ENCODE measurements at places on chromosomes 5 and 9.

DNA sequence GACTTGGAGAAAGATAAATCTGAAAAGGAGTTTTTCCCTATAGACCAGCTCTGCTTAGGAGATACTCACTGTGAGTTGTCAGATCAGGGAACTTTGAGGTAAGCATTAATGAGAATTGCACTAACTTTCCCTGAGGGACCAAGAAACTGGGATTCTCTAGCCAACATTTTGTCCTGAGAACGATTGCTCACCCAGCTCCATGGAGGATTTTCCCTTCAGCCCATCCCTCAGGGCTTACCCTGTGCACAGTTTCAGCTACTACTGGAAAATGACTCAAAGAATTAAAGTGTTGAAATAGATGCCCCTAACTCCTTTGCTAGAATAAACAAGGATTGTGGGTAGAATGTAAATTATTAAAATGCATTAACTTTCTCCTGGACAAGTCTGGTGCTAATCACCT lies 237.2 kb upstream of the IL12B start:
- DNase-seq = no peak

DNA sequence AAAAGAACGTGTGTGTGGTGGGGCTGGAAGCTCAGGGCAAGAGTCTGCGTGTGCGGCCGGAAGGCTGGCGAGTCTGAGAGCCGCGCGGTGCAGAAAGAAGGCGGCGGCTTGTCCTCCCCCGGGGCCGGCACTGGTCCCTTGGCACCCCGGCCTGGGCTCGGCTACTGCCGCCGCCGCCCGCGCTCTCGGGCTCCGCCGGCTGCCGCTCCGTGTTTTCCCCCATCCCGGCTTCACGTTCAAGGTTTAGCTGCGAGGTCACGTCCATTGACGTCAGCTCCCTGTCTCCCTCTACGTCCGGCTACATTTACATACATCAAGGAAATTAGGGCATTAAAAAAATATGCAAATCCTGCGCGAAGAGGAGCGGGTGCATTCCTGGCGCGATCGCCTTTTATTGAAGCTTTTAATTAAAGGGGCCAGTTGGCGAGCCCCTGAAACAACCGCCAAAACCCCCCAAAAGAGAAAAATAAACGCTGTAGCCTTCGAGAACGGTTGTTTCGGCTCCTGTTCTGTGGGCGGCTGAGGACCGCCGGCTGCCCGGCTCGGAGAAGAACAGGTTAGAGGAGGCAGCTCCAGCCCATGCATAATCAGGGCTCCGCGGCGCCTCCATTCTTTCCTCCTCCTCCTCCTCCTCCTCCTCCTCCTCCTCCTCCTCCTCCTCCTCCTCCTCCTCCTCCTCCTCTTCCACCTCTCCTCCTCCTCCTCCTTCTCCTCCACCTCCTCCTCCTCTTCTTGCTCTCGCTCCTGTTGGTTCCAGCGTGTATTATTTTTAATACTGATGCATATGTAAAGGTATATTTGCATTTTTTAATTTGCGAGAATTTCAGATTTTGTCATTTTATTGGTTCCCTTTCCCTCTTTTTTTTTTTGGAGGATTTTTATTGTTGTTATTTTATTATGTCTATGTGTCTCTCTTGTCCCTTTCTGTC lies 207.0 kb downstream of the MEF2C start:
- no peak for DNase-seq

DNA sequence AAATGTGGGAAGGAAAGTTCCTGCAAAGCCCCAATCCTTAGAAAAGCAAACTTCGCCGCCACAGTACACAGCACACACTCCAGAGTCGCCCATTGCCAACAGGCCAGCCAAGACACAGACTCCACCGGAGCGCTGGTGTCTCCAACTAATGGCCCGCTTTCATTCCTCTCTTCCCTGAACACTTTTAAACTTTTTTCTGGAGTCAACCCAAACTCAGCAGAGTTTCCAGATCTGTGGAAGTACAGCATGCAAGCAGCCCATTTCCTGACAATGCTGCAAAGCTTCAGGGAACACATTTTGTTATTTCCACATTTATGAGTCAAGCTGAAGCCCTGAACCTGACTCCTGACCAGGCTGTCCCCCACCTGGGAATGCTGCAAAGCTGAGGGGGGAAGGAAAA lies 351.9 kb downstream of the NFIB start:
- DNase-seq = no peak

- no peak for DNase-seq
These were observed 1829.9 kb downstream of the EFNA5 start for GRCh38 chr5:105840800-105841199.

- DNase-seq = no peak
These were observed 20.5 kb upstream of the PITX1 start for GRCh38 chr5:135054546-135054945.
